ENCODE measurements at places on chromosomes 3 and 15.

- no peak for DNase-seq
Measured at GRCh38 chr3:39130026-39130425, 22.5 kb downstream of the TTC21A start.

GRCh38 chr3:137008131-137008530, 50.3 kb downstream of the IL20RB start:
- no peak for DNase-seq

DNA sequence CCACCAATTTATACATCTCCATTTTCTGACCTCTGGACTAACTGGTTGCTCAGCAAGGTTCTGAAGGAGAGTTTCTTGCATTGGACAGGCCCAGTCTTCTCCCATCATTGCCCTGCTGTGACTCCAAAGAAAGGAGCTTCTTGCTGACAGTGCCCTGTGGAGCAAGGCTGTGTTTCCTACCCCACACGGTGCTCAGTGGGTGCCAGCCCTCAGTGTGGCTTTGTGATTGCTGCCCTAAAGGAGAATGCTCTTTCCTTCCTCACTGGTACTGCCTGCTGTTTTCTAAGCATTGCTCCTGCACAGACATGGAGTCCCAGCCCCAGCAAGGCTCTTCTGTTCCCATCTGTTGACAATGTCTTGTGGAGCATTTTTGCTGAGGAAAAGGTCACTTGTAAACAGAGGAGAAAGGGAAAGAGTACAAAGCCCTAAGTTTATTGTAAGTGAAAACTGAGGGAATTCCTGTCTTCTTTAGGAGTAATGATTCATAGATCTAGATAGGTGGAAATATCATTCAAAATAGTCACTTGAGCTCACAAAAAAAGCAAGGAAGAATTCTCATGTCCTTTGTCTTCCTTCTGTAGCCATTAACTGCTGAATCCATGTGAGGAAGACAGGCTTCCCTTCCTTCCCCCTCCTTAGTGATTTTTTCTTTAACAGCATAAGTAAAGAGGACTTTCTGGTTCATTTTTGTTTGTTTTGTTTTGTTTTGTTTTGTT, 62.9 kb downstream of the HMG20A start:
- no peak for DNase-seq

DNA sequence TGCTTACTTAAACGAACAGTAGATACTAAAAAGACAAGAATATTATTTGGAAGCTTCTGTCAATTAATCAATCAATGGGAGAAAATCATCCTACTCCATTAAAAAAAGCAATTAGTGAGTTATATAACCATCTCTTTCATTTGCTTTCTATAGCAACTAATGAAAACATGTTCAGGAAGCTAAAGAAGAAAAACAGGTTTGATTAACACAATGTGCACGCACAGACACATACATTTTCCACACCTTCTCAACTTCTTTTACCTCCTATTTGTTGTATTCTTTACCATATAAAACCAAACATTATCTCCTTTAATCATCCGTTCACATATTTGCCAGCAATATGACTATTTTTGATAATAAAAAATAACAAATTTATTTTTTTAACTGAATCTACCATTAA, 111.3 kb downstream of the GBE1 start:
- no peak for DNase-seq

Measured in activated CD4-positive, alpha-beta T cell treated with anti-CD3 and anti-CD28 coated beads, Interleukin-2, amount 50 U/mL, for 1 hour (primary cell).